ENCODE measurements at places on chromosomes 6 and 20.

GRCh38 chr20:49115564-49115963 lies 69.5 kb downstream of the CSE1L start:
- DNase-seq, result no peak

GRCh38 chr20:50308513-50309279 lies 118.1 kb downstream of the CEBPB start:
- DNase-seq, result no peak

GRCh38 chr6:127186889-127187288 lies 68.4 kb downstream of the RSPO3 start:
- peak; percentile 19 for DNase-seq

DNA sequence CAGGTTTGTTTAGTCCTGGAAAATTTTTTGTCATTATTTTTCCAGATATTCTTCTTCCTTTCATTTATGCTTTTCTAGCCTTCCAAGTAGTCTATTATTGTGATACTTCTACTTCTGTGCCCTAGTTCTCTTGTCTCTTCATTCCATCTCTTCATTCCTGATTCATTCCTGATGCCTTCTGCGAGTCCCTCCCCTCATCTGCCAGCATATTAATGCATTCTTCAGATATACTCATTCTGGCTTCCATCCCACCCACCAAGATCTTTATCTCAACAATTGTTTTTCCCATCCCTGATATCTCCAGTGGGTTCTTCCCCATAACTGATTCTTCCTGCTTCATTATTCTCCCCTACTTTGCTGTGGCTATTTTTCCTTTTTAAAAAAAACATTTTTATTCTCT lies 35.2 kb downstream of the ALDH5A1 start:
- DNase-seq, result no peak

Data from activated CD4-positive, alpha-beta T cell treated with anti-CD3 and anti-CD28 coated beads for 1 hour (primary cell).